ENCODE measurements at places on chromosomes 6 and 20.

- DNase-seq = no peak
Observed at GRCh38 chr6:138817799-138818198, 21.9 kb downstream of the ECT2L start.

DNA sequence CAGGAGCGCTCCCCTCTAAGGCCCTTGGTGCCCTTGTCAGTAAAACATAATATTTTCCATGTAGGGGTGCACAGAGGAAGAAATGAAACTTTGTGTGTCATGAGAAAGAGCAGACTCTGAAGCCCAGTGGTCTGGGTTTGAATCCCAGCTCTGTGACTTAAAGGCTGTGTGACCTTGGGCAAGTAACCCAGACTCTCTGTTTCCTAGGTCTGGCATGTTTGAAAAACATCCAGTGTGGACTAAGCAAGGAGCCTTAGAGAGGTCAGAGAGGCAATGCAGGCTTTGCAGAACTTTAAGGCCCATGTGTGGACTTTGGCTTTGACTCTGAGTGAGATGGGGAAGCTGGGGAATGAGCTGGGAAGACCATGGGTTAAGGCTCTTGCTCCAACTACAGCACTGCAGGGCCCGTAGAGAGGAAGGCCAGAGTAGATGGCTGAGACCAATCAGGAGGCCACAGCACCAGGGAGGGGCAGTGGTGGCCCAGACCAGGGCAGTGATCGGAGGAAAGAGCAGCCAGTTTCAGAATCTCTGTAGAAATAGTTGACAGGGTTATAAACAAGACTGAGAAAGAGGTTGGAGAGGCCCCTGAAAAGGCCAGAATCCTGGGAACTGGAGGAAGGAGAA lies 18.2 kb downstream of the ADA start:
- no peak for DNase-seq

DNA sequence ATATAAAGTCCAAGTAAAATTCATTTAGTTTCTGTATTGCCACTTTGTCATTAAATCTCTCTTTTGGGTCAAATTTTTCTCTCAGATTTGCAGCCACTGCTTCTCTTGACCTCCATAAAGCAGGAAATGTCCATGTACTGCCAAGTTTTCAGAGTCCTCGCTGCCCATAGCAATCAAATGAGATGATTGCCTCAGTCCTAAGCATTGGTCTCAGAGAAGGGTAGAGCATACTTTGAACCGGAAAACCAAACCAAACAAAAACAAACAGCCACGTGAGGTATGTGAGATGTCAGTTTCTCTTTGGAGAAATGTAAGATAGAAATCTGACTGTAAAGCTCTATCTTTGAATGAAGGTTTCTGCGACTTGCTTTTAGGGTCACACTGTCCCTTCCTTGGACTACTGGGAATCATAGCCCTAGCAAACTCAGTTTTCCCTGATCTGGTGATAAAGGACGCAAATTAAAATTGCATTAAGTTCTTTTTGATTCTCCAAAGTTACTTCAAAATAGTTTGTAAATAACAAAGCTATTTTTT lies 505.4 kb upstream of the CITED2 start:
- DNase-seq = no peak

GRCh38 chr6:1958257-1958656 lies 287.1 kb downstream of the GMDS start:
- DNase-seq = no peak
